ENCODE measurements at places on chromosomes 3 and 15.

DNA sequence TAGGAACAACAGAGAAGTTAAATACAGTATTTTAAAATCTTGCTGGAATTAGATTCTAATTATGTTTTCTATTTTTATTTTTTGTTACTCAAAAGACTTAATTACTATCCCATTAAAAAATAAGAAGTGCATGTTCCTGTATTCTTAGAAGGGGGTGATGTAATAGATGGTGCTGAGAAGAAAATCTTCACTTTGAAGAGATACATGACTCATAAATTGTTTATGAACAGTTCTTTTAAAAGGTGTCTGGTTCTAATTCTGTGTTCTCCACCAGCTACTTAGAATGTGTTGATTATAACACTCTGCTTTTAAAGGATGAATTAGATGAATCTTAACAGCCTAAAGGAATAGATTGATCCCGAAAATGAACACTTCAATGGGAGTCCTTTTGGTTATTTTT, 8.2 kb downstream of the RCN2 start:
- DNase-seq = no peak

DNA sequence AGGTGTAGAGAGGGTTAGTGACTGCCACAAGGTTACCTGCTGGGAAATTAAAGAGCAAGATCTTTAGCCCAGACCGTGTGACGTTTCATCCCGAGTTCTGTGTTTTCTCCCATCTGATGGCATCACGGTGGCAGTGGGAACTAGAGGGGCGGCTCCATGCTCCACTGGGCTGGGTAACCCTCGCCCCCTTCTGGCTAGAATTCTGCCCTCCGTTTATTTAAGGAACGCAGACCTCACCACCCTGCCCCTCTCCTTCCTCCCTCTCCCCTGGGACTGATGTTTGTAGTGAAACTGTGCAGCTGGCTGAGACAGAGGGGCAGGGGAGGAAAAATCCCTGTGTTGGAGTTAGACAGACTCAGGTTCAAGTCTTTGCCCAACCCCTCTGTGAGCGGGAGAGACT, 65.6 kb downstream of the ITGA11 start:
- DNase-seq = no peak

- DNase-seq = no peak
These were observed 79.0 kb downstream of the NR2F2 start for GRCh38 chr15:96409215-96410138.

DNA sequence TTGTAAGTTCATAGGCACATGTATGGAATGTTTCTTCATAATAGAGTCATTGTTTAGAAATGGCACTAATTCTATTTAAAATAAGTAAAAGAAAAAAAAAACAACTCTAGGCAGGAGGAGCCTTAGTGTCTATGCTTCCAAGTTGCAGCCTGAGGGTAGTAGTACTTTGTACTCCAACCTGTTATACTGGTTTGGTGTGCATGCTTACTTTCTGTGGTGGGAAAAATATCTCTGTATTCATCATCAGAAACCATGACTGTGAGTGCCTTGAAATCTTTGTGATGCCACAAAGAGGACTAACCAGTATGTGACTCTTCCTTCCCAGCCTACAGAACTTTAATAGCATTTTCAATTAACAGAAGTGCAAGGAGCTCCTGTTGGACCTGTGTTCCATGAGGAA, 4.4 kb downstream of the NAALADL2 start:
- DNase-seq = peak; percentile 8

DNA sequence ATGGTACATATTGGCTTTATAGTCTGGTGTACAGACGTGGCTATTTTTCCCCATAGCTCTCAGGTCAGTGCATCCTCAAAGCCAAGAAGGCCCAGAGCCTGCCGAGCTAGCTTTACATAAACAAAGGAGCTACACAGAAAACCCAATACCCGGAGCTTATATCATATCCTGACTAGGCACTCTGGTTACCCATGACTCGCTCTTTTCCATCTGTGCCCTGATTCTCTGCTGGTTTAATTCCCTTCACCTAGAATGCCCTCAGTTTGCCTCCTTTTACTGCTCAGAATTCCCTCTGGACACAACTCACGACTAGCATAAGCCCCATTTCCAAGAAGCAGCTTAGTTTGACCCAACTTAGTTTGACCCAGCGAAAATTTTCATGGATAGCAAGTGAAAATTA, 110.8 kb downstream of the TIGIT start:
- DNase-seq = no peak

- DNase-seq = no peak
These were observed 29.9 kb downstream of the SLC41A3 start for GRCh38 chr3:126053949-126054569.

- DNase-seq = no peak
These were observed 67.6 kb downstream of the SCN11A start for GRCh38 chr3:38984110-38984509.

GRCh38 chr3:150912501-150912900, 7.3 kb upstream of the MINDY4B start:
- no peak for DNase-seq

GRCh38 chr15:95624616-95625361, 705.7 kb upstream of the NR2F2 start:
- DNase-seq = no peak

DNA sequence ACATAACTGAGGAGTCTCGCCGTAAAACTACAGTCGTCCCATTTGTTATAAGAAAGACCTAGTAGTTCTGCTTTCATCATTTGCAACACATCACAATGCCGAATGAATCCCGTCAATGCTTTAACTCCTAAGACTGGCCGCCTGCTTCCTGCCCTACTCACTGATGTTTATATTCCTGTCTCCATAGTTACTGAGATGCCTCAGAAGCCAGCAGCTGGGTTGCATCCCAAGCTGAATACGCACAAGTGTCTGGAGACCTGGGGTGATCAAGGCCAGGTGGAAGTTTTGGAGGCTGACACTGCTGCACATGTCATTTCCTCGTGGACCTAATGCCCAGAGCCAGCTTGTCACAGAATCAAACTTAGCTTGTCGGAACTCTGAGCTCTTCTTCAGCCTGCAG, 95.2 kb upstream of the UBE2E1 start:
- DNase-seq = no peak

GRCh38 chr15:80673561-80674244, 21.4 kb upstream of the ABHD17C start:
- no peak for DNase-seq

DNA sequence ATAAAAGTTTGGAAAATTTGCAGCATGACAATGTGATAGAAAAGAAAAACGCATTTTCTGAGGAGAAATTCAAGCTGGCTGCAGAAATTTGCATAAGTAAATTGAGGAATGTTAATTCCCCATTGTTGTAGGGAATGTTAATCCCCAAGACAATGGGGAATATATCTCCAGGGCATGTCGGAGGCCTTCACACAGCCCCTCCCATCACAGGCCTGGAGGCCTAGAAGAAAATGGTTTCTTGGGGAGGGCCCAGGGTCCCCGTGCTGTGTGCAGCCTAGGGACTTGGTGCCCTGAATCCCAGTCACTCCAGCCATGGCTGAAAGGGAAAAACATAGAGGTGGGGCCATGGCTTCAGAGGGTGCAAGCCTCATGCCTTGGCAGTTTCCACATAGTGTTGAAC, 101.1 kb downstream of the BOC start:
- no peak for DNase-seq

DNA sequence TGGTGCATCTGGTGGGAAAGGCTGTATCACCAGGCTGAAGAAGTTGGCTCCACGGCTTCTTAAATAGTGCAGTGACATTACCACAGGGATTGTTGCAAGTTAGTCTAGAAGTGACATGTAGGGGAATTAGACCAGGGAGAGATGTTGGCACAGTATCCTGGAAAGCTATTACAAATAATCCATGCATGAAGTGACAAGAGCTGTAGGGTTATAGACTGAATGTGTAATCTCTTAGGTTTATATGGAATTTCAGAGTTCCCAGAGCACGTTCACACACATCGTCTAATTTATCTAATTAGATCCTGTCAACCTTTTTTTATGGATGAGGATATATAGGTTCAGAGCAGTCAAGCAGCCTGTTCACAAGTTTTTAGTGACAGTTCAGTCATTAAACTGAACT, 37.3 kb upstream of the APH1B start:
- no peak for DNase-seq

- no peak for DNase-seq
These were observed 13.3 kb upstream of the IQSEC1 start for GRCh38 chr3:13086531-13086981.

GRCh38 chr3:29597376-29598008, 316.6 kb downstream of the RBMS3 start:
- DNase-seq = no peak

GRCh38 chr3:112460519-112461195, 38.6 kb downstream of the BTLA start:
- DNase-seq = no peak

- DNase-seq = no peak
These were observed 151.3 kb downstream of the CFAP20DC start for GRCh38 chr3:58898513-58898912.

DNA sequence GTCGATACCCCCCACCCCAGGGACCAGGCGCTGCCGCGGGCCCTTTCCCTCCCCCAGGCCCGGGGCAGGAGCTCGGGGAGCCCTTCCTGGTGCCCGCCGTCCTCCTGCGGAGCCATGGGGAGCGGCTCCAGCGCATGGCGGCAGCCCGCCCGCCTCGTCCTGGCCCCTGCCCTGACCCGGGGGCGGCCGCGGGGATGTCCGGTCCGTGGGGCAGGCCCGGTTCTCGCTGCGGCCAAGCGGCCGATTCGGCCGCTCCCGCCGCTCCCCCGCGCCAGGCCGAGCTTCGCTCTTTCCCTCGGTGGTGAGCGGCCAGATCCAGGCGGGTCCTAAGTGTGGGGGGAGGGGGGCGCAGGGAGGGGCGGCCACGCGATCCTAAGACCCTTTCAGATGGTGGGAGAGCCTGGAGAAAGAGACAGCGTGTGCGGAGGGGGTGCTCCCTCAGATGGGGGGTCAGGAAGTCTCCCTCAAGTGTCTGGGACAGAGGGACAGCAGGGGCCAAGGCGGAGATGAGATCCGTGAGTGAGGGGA, 1.3 kb downstream of the NEIL1 start:
- no peak for DNase-seq

DNA sequence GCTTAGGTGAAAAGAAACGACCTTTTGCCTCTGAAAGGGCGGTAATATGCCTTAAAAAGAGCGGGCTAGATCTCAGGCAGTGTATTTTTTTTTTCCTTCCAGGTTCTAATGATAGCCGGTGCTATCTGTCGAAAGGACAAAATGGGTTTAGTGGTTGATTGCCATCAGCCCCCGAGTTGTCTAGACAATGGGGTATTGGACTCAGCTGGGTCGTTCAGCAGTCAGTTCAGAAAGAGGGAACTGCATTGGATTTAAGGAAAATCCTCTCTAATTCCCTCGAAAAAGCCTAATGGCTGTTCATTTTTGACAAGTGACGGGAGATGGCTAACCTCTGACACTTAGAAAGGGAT, 728 bp downstream of the EIF2B5 start:
- no peak for DNase-seq

GRCh38 chr3:67484085-67484484, 170.3 kb downstream of the SUCLG2 start:
- no peak for DNase-seq

DNA sequence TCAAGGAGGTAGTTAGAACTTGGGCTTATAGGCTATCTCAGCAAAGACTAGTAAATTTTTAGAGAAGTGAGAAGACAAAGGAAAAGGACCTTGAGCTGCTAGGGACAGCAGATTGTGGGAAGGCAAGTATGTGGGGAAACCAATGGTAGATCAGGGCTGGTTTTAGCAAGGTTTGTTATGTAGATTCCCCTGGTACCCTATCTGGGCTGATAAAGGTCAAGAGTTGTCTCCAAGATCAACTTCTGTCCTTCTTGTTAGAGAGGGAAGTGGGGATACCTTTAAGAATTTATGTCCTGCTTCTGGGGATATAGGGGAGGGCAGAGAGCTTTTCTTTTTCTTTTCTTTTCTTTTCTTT, 28.9 kb downstream of the KAT2B start:
- DNase-seq = no peak

DNA sequence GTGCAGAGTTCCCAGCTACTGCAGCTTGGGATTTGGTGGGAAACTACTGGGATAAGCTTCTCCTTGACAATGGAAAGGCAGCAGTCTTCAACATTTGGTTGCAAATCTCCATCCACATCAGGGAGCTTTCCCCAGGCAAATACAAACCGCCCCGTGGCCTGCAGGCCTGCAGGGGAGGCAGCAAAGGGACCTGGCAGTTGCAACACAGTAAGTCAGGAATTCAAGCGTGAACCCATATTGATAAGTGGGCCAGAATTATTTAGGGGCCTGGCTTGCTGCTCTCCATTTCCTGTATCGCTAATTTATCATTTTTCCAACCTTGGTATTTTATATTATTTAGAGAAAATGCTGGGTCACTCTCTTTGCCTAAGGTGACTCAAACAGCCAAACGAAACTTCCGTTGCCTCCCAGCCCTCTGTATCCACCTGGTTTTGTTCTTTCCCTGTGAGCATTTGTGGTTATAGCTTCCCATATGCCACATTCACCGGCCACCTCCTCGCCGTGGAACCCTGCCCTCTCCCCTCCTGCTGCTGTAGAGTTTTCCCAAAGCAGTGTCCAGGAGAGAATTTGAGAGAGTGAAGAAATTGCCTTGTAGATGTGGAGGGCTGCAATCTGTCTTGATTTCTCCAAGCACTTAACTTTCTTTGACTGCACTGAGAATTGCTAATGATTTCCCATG, 34.8 kb downstream of the B3GALNT1 start:
- no peak for DNase-seq

- DNase-seq = no peak
These were observed 5.2 kb downstream of the WDR5B start for GRCh38 chr3:122410639-122411038.

DNA sequence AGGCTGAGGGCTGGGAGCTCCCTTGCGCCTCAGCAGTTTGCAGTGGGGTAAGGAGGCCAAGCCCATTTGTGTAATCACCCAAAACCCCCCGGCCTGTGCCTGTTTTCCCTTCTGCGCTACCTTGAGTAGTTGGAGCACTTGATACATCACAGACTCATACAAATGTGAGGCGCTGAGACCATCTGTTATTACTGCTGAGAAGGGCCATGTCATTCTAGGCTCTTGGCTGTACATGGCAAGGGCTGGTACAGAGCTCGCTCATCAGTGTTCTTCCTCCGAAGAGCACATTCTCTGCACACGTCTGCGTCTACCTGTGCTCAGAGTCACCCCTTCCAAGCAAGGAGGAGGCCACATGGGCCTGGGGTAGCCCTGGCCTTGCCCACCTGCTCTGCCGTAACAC, 9.3 kb downstream of the PLA2G4B start:
- no peak for DNase-seq

DNA sequence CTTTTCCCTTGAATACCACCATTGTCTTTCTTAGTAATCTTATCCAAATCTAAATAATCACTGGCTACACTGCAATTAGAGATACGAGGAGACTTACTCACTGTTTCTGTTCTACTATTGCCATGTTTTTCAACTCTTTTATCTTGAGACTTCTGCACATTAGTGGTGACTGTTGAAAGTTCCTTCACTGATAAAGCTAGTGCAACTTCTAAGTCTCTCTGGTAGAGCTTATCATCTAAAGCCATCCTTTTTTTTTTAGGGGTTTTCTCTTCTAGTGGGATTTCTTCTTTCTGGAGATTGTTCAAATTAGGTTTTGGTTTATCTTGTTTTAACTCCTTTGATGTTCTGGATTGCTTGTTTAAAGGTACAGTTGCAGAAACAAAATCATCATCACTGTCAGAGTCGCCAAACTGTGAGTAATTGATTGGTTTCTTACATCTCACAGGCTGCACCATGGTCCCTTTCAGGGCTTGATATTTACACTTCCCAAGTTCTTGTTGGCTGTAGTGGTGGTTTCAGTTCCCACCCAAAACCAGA, 37.7 kb downstream of the NCK1 start:
- DNase-seq = no peak
